Left ventricle myocardium inferior (tissue), 1 donor: ENCODE measurements at places on chromosomes 11 and 22.
A peak's percentile ranks its signal among the peaks of the same experiment; 100 is the strongest.

DNA sequence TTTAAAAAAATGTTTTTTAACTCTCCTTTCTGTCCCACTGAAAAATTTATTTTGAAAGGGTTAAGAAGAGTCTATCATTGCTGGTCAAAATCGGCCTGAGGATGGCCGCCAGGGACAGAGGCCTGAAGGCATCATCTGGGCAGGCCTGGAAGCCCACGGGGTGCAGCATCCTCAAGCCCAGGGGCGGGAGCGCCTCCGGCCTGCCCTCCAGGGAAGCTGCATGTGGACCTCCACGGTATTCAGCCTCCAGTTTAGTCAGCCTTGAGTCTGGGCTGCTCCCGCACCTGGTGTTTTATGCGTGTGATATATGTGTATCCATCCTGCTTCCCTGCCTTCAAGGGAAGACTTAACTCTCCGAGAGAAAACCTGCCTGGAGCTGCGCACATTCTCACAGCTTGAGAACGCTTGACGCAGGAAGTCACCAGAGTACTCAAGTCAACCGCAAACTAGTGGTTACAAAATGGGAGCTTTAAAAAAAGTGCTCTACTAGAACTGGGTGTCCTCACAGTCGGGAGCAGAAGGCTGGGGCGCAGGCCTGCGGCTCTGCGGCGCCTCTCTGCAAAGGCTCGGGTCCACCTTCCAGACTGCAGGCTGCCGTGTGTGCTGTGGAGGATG, 13.6 kb upstream of the BID start:
- H3K27ac ChIP-seq = peak overlapping the region; percentile 92
- H3K4me3 ChIP-seq = no peak overlapping the region
- no peaks in the 10 kb centered on the region for H3K27me3 ChIP-seq
- peaks cover 41% of the 10 kb centered on the region for H3K36me3 ChIP-seq
- no peak for DNase-seq

DNA sequence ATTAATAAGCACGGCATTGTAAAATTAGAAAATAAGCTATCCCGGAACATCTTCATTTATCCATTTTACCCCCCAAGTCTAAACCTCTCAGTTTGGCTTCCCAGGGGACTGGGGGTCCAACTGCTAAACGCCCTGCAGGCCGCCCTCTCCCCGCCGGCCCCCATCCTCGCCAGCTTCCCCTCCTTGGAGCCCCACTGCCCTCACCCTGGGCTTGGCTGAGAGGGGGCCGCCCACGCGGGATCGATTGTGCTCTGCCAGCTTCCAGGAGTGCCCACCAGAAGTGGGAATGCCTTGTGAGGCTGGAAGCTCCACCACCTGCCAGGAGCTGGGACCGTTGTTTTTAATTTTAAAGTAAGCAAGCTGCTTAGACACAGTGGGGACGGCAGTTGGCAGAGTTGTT, 353.5 kb downstream of the TBC1D22A start:
- no peaks in the 10 kb centered on the region for H3K4me1 ChIP-seq
- no peaks in the 10 kb centered on the region for H3K27me3 ChIP-seq
- H3K4me3 ChIP-seq = no peak overlapping the region
- DNase-seq = no peak
- H3K27ac ChIP-seq = no peak overlapping the region

- H3K4me3 ChIP-seq = no peak overlapping the region
- H3K27me3 ChIP-seq = peaks cover 9% of the 10 kb centered on the region
- no peak for DNase-seq
Observed at GRCh38 chr11:77506857-77507256, 33.0 kb upstream of the PAK1 start.

GRCh38 chr22:46084943-46085827, 65.1 kb upstream of the PPARA start:
- peak overlapping the region; percentile 96 for H3K4me3 ChIP-seq
- H3K27ac ChIP-seq = peak overlapping the region; percentile 100
- no peaks in the 10 kb centered on the region for H3K27me3 ChIP-seq
- peaks cover 100% of the 10 kb centered on the region for H3K4me1 ChIP-seq
- peaks cover 26% of the 10 kb centered on the region for H3K36me3 ChIP-seq

DNA sequence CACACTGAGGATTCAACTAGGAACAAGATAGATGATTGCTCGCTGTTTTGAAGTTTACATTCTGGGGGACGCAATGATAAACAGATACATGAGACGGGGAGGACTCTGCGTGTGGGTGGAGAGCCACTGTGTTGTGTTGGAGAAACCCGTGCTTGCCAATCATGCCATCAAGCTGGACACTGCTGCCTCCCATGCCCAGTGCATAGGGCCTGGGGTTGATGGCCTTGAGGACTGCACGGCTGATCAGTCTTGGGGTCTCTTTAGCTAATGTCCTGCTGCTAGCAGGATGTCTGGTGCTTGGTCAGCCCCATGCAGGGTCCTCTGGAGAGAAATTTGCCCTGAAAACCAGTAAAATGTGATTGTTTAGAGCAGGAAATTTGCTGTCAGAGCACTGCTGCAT, 221.2 kb upstream of the B3GAT1 start:
- no peak for DNase-seq
- no peaks in the 10 kb centered on the region for H3K36me3 ChIP-seq
- no peaks in the 10 kb centered on the region for H3K4me1 ChIP-seq
- peaks cover 72% of the 10 kb centered on the region for H3K27me3 ChIP-seq

- H3K4me3 ChIP-seq = no peak overlapping the region
- no peak for DNase-seq
- no peaks in the 10 kb centered on the region for H3K36me3 ChIP-seq
- peaks cover 8% of the 10 kb centered on the region for H3K4me1 ChIP-seq
Observed at GRCh38 chr11:106461839-106462545, 384.5 kb downstream of the AASDHPPT start.

GRCh38 chr11:76825726-76826396, 34.9 kb upstream of the ACER3 start:
- H3K27me3 ChIP-seq = no peaks in the 10 kb centered on the region
- DNase-seq = no peak
- no peak overlapping the region for H3K4me3 ChIP-seq
- no peaks in the 10 kb centered on the region for H3K36me3 ChIP-seq

GRCh38 chr22:29138556-29139305, 65.9 kb downstream of the KREMEN1 start:
- H3K36me3 ChIP-seq = peaks cover 85% of the 10 kb centered on the region
- peaks cover 5% of the 10 kb centered on the region for H3K4me1 ChIP-seq
- H3K4me3 ChIP-seq = no peak overlapping the region
- no peak overlapping the region for H3K27ac ChIP-seq

- H3K27me3 ChIP-seq = no peaks in the 10 kb centered on the region
- H3K27ac ChIP-seq = peak overlapping the region; percentile 71
- peaks cover 96% of the 10 kb centered on the region for H3K4me1 ChIP-seq
- DNase-seq = no peak
- no peaks in the 10 kb centered on the region for H3K36me3 ChIP-seq
Observed at GRCh38 chr11:45158210-45158731, 11.8 kb downstream of the PRDM11 start.

DNA sequence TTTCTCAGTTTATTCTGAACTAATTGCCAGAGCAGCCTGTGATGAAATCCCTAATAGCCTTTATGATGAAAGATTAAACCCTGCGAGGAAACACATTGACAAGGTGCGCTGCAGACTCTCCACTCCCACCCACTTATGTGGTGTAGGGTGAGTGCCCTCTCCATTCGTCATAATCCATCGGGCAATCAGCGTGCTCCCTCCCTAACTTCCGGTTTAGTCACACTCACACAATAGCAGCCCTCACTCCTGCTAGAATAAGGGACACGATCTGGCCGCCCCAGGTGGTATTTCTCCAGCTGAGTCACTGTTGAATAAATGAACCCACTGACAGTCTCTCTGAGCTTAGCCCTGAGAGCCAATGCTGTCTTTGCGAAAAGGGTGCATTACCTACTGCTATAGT, 188.3 kb downstream of the OPCML start:
- no peak overlapping the region for H3K4me3 ChIP-seq
- DNase-seq = no peak
- no peaks in the 10 kb centered on the region for H3K4me1 ChIP-seq

GRCh38 chr22:38114484-38115398, 4.3 kb upstream of the BAIAP2L2 start:
- no peak overlapping the region for H3K4me3 ChIP-seq
- peaks cover 10% of the 10 kb centered on the region for H3K36me3 ChIP-seq
- no peaks in the 10 kb centered on the region for H3K27me3 ChIP-seq
- peaks cover 11% of the 10 kb centered on the region for H3K4me1 ChIP-seq

DNA sequence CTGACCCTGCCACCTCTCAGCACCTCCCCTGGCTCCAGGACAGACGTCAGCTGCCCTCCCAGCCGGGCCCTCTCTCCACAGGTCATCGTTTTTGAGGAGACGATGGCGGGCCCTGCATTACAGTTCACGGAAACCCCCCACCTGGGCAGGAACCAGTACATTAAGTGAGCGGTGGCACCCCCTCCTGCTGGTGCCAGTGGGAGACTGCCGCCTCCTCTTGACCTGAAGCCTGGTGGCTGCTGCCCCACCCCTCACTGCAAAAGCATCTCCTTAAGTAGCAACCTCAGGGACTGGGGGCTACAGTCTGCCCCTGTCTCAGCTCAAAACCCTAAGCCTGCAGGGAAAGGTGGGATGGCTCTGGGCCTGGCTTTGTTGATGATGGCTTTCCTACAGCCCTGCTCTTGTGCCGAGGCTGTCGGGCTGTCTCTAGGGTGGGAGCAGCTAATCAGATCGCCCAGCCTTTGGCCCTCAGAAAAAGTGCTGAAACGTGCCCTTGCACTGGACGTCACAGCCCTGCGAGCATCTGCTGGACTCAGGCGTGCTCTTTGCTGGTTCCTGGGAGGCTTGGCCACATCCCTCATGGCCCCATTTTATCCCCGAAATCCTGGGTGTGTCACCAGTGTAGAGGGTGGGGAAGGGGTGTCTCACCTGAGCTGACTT, 37.0 kb downstream of the B3GAT1 start:
- no peak overlapping the region for H3K4me3 ChIP-seq
- DNase-seq = no peak
- no peaks in the 10 kb centered on the region for H3K36me3 ChIP-seq
- no peaks in the 10 kb centered on the region for H3K4me1 ChIP-seq
- no peak overlapping the region for H3K27ac ChIP-seq
- H3K27me3 ChIP-seq = peaks cover 86% of the 10 kb centered on the region

DNA sequence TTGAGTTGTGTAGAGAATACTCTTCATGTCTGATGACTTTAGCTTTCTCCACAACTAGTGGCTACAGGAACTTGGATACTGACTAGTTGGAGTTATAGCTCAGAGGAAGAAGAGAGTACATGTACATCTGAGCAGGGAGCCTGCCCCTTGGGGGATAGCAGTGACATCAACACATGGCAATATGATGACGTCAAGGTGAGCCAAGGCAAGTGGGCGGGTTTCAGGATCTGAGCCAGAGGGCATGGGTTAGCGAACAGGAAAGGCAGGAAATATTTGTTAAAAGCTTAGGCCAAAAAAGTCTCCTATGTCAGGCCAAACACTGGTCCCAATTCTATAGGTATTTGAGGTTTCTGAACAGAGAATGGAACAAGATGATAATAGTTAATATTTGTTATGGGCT, 42.0 kb upstream of the HORMAD2 start:
- H3K27ac ChIP-seq = no peak overlapping the region
- DNase-seq = no peak
- no peak overlapping the region for H3K4me3 ChIP-seq
- H3K27me3 ChIP-seq = no peaks in the 10 kb centered on the region
- no peaks in the 10 kb centered on the region for H3K36me3 ChIP-seq

GRCh38 chr11:76935042-76935441, 74.3 kb downstream of the ACER3 start:
- no peaks in the 10 kb centered on the region for H3K27me3 ChIP-seq
- no peak for DNase-seq
- H3K36me3 ChIP-seq = peaks cover 31% of the 10 kb centered on the region
- H3K4me1 ChIP-seq = no peaks in the 10 kb centered on the region
- no peak overlapping the region for H3K4me3 ChIP-seq

- H3K4me3 ChIP-seq = no peak overlapping the region
- no peaks in the 10 kb centered on the region for H3K27me3 ChIP-seq
- peak overlapping the region; percentile 59 for H3K27ac ChIP-seq
- H3K36me3 ChIP-seq = peaks cover 57% of the 10 kb centered on the region
- peaks cover 51% of the 10 kb centered on the region for H3K4me1 ChIP-seq
Observed at GRCh38 chr11:33747979-33748378, 11.8 kb upstream of the CD59 start.

DNA sequence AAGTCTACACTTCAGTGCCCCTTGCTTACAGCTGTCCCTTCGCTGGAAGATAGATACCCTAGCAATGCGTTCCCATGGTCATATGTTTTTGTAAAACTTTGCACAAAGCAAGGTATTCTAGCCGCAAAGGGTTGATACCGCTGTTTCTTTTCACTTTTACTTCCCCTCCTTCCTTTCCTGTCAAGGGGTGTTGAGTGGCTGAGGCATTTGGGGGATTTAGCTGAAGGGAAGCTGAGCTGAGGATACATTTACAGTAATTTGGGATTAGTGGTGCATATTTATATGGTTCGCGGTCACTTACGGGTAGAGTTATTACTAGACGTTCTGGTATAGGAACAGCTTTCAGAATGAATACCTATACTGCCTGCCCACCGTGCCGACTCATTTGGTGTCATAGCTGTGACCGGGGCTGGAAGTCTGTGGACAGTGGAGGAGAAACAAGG, 86.9 kb upstream of the WNT11 start:
- H3K27me3 ChIP-seq = no peaks in the 10 kb centered on the region
- H3K4me1 ChIP-seq = no peaks in the 10 kb centered on the region

DNA sequence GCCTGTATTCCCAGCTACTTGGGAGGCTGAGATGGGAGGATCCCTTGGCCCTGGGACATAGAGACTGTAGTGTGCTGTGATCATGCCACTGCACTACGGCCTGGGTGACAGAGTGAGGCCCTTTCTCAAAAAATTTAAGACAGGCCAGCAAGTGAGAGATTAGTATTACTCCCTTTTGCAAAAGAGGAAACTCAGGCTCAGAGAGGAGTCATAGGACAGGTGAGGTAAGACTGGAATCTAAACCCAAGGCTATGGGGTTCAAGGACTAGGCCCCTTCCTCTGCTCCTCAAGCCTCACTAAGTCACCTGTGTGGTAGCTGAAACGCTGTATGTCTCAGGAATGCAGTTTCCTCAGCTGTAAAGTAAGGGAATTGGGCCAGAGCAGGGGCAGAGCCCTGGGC, 1.6 kb upstream of the P2RY2 start:
- peak overlapping the region; percentile 90 for H3K27ac ChIP-seq
- DNase-seq = no peak
- peaks cover 52% of the 10 kb centered on the region for H3K4me1 ChIP-seq

DNA sequence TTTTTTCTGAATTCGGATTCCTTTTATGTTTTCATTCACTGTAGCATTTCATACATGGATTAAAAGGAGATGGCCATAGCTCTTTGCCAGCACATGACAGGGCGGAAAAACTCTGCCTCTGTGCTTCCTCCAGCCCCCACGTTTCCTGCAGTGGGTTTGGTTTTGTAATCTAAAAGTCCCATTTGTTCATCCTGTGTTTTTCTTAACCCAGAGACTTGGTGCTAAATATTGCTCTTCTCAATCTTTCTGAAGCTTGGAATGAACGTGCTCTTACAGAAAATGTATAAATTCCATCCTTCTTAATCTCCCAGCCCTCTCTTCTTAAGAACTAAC, 89.9 kb downstream of the PPP6R3 start:
- peak overlapping the region; percentile 55 for H3K27ac ChIP-seq
- no peak for DNase-seq
- H3K27me3 ChIP-seq = no peaks in the 10 kb centered on the region

DNA sequence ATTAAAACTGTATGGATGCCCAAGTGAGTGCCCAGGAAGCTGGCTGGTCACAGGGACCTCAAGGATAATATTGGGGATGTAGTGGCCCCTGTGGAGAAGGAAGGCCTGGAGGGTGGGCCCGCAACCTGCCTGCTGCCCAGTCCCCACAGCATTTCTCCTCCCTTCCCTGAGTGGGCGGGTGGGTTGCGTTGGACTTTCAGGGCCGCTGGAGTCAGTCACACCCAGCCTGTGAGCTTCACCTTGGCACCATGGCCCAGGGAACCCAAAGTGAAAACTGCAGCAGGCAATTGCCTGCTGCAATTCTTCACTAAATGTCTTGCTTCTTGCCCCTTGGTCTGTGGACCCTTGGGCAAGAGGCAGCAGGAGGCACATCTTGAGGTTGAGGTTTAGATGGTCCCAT, 4.7 kb downstream of the GNAZ start:
- no peaks in the 10 kb centered on the region for H3K36me3 ChIP-seq
- peaks cover 18% of the 10 kb centered on the region for H3K4me1 ChIP-seq
- no peak overlapping the region for H3K4me3 ChIP-seq
- peak; percentile 3 for DNase-seq
